Esophagus squamous epithelium (tissue), 5 donors: ENCODE measurements at places on chromosomes 7 and 10. TPM values are rescaled to one million over a fixed set of nuclear protein-coding genes. Genes with fewer than 3 reads are reported as not detected.

EEF1AKMT2 gene
- total RNA-seq, result 17.5 TPM

ACBD7 gene
- total RNA-seq, result not detected

CYP26C1 gene
- total RNA-seq, result 0.19 TPM

CYP3A7 gene
- not detected for total RNA-seq

PRKAG2 gene
- 8.9 TPM for total RNA-seq

- DNase-seq, result peak; percentile 35
- peaks cover 44% of the 10 kb centered on the region for H3K4me1 ChIP-seq
- peak overlapping the region; percentile 69 for H3K4me3 ChIP-seq
- H3K27me3 ChIP-seq, result peaks cover 20% of the 10 kb centered on the region
- peak overlapping the region; percentile 86 for H3K27ac ChIP-seq
- H3K36me3 ChIP-seq, result no peaks in the 10 kb centered on the region
Observed at GRCh38 chr7:140230516-140230860, 53.7 kb upstream of the KDM7A start.

GRCh38 chr7:139855498-139856270, 26.6 kb downstream of the TBXAS1 start:
- no peaks in the 10 kb centered on the region for H3K27me3 ChIP-seq
- no peak overlapping the region for H3K4me3 ChIP-seq
- no peaks in the 10 kb centered on the region for H3K36me3 ChIP-seq
- no peak for DNase-seq
- peaks cover 27% of the 10 kb centered on the region for H3K4me1 ChIP-seq

DNA sequence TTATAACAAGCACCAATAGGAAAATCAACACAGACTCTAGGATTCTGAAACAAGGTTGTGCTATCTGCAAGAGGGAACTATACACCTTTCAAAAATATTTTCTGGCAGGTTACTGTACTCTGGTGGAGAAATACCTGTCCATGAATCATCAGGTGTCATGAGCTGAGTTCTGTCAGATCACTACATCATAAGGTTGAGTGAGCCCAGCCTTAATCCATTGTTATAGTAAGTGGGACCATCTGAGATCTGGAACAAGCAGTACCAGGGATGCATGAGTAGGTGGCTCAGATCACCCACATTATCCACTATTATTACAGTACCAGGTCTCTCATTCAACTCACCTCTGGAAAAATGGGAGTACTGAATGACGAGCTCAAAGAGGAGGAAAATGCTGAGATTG, 212.4 kb downstream of the DGKI start:
- H3K27me3 ChIP-seq, result no peaks in the 10 kb centered on the region
- H3K4me1 ChIP-seq, result no peaks in the 10 kb centered on the region
- H3K4me3 ChIP-seq, result no peak overlapping the region
- DNase-seq, result no peak

DNA sequence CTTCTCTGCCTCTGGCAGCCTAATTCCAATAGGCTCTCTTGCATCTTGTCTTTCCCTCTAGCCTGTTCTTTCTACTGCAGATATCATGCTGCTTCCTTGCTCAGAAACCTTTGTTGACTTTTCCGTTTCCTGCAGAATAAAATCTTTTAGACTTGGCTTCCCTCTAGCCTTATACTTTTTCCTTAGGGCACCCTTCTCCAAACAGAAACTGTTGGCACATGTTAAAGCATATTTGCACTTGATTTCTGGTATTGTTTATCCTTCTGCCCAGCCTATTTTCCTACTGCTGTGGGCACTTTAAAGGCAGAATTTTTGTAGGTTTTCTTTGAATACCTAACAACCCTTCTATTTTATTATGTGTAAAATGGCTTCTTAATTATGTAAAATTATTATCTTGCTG, 4.6 kb downstream of the GNAI1 start:
- no peaks in the 10 kb centered on the region for H3K36me3 ChIP-seq
- no peak overlapping the region for H3K4me3 ChIP-seq
- H3K27ac ChIP-seq, result no peak overlapping the region
- no peak for DNase-seq

DNA sequence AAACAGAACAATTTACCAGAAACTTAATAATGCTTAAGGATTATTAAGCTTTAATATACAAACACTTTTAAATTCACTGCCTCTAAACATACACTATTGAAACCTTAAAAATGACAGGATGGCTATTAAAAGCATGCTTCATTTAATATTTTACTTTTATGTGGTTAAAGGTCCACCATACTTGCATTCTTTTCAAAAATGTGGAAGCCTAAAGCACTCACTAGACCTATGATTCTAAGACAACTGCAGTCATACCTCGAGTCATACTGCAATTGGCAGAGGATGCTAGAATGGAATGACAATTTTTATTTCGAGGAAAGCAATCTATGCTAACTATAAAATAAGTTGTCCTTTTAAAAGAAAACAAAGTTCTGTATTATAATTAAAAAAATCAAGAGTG, 85.3 kb downstream of the PIP4K2A start:
- no peaks in the 10 kb centered on the region for H3K36me3 ChIP-seq
- no peak overlapping the region for H3K4me3 ChIP-seq
- no peak for DNase-seq
- H3K4me1 ChIP-seq, result peaks cover 5% of the 10 kb centered on the region
- H3K27ac ChIP-seq, result no peak overlapping the region
- H3K27me3 ChIP-seq, result no peaks in the 10 kb centered on the region
